Femur (tissue), 1 donor: ENCODE measurements at places on chromosomes 5 and 9.

DNA sequence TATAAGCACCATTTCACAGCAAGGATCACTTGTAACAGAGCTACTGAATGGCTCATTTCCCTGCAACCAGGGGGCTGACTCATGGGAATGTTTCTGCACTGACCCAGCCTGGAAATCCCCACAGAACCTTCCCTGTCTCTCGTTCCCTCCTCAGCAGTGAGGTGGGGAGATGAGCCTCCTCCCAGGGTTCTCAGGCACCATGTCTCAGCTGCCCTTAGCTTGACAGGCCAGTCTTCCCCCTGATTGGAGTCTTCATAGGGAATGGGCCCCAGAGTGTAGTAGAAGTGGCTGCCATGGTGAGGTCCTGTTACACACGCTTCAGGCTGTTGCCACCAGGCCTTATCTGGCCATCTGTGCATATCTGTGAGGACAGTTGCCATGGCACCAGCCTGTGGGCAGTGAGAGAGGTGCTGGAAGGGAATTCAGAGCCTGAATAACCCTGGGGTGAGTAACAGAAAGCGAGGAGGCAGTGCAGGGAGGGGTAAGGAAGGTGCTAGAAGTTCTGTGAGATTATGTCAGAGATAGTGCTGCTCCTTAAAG is 324.4 kb downstream of the ENC1 start:
- no peak for DNase-seq

GRCh38 chr9:135674977-135675376 is 11.9 kb downstream of the LCN9 start:
- no peak for DNase-seq

DNA sequence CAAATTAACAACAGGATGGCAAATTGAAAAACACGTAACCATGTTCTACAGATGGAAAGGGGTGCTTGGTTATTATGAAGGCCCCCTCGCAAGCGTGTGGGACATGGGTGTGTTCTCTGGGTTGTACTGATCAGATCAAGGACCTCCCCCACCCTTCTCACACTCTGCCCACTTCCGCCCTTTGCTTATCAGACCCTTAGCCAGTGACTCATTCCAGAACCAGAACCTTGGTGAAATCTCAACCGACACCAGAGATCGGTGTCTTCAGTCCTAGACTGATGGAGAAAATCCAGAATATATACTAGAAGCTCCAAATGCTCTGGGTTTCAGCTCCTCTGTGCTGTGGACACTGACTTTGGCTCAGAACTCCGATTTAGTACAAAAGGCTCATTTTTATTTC is 64.9 kb downstream of the PTTG1 start:
- DNase-seq = no peak

GRCh38 chr5:75142566-75143136 is 90.3 kb upstream of the GCNT4 start:
- no peak for DNase-seq

DNA sequence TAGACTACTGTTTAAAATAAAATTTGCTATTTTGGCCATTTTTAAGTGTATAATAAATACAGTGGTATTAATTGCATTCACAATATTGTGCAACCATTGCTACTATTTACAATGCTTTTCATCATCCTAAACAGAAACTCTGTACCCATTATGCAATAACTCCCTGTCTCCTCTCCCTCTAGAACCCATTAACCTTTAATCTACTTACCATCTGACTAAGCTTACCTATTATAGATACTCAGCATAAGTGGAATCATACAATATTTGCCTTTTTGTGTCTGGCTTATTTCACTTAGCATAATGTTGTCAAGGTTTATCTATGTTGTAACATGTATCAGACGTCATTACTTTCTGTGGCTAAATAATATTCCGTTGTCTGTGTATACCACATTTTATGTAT is 25.9 kb downstream of the CD14 start:
- DNase-seq = no peak

DNA sequence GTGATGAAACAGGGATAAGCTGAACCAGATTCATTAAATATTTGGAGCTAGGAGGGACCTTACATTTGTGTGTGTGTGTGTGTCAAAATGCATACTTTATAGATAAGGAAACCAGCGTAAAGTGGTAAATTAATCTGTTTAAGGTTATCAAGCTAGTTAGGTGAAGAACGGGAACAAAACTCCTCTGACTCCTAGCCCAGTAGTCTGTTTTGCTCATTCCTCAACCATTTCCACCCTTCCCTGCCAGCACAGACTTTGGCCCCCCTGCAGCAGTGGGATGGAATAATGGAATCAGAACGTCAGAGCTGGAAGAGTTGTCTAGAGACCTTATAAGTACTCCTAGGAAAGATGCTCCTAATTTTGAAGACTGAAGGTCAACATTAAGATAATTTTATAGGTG is 6.5 kb downstream of the AGXT2 start:
- peak; percentile 42 for DNase-seq

DNA sequence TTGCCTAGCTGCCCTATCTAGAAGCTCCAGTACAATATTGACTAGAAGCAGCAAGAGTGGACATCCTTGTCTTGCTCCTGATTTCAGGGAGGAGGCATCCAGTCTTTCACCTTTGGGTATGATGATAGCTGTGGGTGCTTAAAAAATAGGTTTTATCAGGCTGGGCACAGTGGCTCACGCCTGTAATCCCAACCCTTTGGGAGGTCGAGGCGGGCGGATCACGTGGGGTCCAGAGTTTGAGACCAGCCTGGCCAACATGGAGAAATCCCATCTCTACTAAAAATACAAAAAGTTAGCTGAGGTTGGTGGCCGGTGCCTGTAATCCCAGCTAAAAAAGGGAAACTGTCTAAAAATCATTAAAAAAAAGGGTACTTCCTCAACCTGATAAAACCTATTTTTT is 2.0 kb upstream of the CAMSAP1 start:
- peak; percentile 1 for DNase-seq
